ENCODE measurements at places on chromosomes 16 and 17. TPM values are rescaled to one million over a fixed set of nuclear protein-coding genes. Genes with fewer than 3 reads are reported as not detected.

GRCh38 chr17:82400206-82400605 lies 17.9 kb upstream of the HEXD start:
- no peaks in the 10 kb centered on the region for H3K27me3 ChIP-seq
- H3K36me3 ChIP-seq = peaks cover 2% of the 10 kb centered on the region
- no peak overlapping the region for H3K27ac ChIP-seq

- no peak overlapping the region for H3K27ac ChIP-seq
- no peak for DNase-seq
- peaks cover 78% of the 10 kb centered on the region for H3K27me3 ChIP-seq
- no peak overlapping the region for H3K4me3 ChIP-seq
- no peaks in the 10 kb centered on the region for H3K36me3 ChIP-seq
These were observed 567.4 kb upstream of the ZFHX3 start for GRCh38 chr16:73615071-73615940.

DNA sequence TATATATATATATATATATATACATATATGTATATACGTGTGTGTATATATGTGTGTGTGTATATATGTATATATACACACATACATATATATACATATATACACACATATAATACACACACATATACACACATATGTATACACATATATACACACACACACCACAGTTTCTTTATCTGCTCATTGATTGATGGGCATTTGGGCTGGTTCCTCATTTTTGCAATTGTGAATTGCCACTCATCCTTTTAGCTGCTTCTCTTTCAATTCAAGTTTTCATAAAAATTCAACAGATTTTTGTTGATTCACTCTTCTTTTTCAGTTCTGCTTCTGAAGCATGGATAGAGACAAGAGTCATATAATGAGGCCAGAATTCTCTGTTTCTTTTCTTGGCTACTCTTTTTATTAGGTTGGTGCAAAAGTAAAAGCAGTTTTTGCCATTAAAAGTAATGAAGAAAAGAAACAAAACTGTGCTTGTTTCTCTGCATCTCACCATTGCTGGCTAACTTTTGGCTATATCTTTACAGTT lies 44.5 kb downstream of the SLFN5 start:
- no peak overlapping the region for H3K27ac ChIP-seq
- DNase-seq = no peak
- no peaks in the 10 kb centered on the region for H3K4me1 ChIP-seq
- no peaks in the 10 kb centered on the region for H3K27me3 ChIP-seq
- no peak overlapping the region for H3K4me3 ChIP-seq

DNA sequence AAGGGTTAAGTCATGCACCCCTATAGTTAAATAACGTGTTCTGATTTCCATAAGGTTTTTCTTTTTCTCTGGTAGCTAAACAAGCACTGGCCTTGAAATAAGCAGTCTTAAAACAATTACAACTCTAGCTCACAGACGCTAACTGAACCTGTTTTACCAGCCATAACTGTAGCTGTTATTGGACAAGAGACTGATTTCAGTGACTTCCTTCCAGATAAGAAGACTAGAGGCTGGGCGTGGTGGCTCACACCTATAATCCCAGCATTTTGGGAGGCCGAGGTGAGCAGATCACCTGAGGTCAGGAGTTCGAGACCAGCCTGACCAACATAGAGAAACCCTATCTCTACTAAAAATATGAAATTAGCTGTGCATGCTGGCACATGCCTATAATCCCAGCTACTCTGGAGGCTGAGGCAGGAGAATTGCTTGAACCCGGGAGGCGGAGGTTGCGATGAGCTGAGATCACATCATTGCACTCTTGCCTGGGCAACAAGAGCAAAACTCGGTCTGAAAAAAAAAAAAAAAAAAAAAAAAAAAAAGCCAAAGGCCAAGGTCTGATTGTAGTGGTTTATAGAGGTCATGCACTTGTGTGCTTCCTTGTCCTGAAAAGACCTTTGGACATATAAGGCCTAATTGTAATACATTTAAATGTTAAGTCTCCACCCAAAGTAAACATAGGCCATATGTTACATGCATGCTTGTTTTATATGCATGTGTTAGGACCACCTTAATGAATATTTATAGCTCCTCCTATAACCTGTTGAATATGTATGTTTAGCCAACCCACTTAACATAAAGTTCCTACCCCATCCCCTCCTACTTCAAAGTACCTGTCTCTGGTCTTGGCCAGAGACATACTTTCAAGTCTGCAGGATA lies 319.5 kb upstream of the CA10 start:
- H3K27ac ChIP-seq = no peak overlapping the region
- H3K27me3 ChIP-seq = no peaks in the 10 kb centered on the region
- no peak for DNase-seq
- no peak overlapping the region for H3K4me3 ChIP-seq
- no peaks in the 10 kb centered on the region for H3K36me3 ChIP-seq

DNA sequence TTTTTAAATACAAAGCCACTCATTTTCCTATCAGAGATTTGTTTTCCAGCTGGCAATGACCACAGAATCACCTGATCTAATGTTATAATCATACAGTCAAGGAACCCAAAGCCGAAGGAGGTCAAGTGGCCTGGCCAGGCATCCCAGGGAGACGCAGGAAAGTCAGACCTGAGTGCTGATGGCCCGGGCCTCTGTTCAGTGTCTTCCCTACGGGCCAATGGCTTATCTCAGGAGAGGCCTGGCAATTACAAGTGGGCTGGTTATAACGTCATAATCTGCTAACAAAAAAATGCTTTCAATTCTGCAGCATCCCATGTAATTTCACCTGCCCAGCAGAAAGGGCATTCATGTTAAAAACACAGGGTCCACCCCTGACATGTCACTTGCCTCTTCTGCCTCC lies 43.5 kb downstream of the ARHGAP17 start:
- peaks cover 3% of the 10 kb centered on the region for H3K36me3 ChIP-seq

GRCh38 chr17:73985466-73986015 lies 217.9 kb upstream of the RPL38 start:
- no peaks in the 10 kb centered on the region for H3K4me1 ChIP-seq
- no peak overlapping the region for H3K27ac ChIP-seq
- H3K4me3 ChIP-seq = no peak overlapping the region
- peaks cover 42% of the 10 kb centered on the region for H3K27me3 ChIP-seq
- H3K36me3 ChIP-seq = no peaks in the 10 kb centered on the region
- DNase-seq = no peak

DNA sequence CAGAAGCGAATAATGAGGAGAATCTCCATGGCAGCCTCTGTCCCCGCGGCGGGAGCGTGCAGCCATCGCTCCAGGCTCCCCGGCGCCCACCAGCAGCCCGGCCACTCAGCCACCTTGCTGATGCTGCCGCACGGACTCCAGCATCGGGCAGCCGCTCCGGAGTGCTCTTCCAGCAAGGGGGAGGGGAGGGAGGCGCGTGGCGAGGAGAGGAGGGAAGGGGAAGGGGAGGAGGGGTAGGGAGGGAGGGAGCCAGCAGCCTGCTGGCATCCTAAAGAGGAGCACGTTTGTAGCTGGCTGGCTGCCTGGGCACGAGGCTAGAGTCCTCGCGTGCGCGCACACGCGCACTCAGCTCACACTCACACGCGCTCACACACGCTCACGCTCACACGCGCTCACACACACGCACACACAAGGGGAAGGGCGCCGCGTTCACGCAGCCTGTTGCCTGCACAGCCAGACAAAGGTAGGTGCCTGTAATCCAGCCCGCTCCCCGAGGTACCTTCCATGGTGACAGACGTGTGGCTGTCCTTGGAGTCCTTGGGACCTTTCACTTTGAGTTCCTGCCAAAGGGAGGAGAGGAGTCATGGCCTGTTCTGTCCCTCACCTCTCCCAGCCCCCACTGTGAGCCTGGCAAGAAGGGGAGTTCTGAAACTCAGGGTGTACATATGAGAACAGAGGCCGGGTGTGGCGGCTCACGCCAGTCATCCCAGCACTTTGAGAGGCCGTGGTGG lies 82.1 kb downstream of the TIMM22 start:
- H3K36me3 ChIP-seq = 0 out of 2 replicates have a peak, but pooled peaks cover 3% of the 10 kb centered on the region
- DNase-seq = no peak
- no peak overlapping the region for H3K4me3 ChIP-seq
- H3K27ac ChIP-seq = no peak overlapping the region

DNA sequence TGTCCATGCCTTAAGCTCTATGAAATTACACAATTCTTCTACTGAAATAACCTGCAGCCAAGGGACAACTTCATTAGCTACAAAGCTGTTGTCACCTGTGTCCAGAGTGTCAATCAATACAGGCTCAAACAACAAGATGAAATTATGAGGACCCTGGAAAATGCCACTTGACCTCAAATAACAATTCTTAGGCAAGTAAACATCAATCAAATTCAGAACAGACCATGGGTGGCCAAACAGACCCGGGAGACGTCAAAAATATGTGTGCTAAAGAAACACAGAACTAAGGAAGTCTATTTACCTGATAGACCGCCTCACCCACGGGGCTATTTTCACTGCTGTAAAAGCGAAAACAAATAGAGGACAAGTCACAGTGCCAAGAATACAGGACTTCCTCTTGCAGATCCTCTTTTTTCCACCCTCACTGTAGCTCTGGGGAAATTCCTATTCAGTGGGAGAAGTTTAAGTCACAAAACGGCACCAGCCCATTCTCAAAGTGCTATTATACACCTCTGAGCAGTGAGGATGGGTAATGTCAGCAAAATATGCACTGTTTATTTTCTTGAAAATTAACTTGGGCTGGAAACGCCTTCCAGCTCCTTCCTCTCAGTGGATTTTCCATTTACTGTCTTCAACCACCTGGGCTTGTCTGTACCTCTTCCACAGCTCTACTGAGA lies 2.7 kb downstream of the LITAF start:
- peak; percentile 41 for DNase-seq
- no peaks in the 10 kb centered on the region for H3K36me3 ChIP-seq
- peaks cover 17% of the 10 kb centered on the region for H3K27me3 ChIP-seq
- H3K27ac ChIP-seq = no peak overlapping the region
- H3K4me3 ChIP-seq = peak overlapping the region; percentile 10

- H3K36me3 ChIP-seq = peaks cover 14% of the 10 kb centered on the region
- no peak overlapping the region for H3K4me3 ChIP-seq
- no peak for DNase-seq
- no peak overlapping the region for H3K27ac ChIP-seq
- no peaks in the 10 kb centered on the region for H3K27me3 ChIP-seq
These were observed 22.5 kb upstream of the RASL10B start for GRCh38 chr17:35708951-35709350.

DNA sequence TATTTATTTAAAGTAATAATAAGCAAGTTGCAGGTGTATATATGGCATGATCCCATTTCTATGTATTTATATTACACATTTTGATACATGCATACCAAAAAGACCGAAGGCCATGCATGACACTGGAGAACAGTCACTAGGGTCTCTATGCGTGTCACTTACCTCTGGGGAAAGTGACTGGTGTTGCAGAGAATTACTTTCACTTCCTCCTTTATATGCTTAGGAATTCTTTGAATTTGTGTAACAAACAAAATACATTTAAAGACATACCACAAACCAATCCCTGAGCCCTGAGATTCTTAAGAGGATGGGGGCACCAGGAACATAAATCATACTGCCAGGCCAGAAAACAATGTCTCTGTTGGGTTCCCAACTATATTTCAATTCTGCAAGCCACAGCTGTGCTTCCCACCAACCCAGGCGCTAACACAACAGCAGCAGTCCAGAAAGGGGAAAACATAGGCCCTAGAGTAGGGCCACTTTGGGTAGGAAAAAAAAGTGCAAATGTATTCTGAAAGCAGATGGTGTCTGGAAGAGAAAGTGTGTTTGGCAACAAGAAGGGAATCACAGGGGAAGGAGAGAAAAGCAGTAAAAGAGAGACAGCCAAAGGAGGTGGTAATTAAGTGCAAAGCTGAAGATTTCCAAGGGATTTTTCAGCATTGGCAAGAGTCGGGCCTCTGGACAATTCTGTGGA lies 24.5 kb upstream of the HYDIN start:
- peaks cover 33% of the 10 kb centered on the region for H3K27me3 ChIP-seq
- H3K27ac ChIP-seq = no peak overlapping the region
- no peaks in the 10 kb centered on the region for H3K36me3 ChIP-seq
- no peak overlapping the region for H3K4me3 ChIP-seq

- no peaks in the 10 kb centered on the region for H3K27me3 ChIP-seq
- H3K4me3 ChIP-seq = peak overlapping the region; percentile 65
- DNase-seq = peak; percentile 45
- peaks cover 11% of the 10 kb centered on the region for H3K36me3 ChIP-seq
These were observed 2.3 kb downstream of the DLG4 start for GRCh38 chr17:7217113-7217987.

DNA sequence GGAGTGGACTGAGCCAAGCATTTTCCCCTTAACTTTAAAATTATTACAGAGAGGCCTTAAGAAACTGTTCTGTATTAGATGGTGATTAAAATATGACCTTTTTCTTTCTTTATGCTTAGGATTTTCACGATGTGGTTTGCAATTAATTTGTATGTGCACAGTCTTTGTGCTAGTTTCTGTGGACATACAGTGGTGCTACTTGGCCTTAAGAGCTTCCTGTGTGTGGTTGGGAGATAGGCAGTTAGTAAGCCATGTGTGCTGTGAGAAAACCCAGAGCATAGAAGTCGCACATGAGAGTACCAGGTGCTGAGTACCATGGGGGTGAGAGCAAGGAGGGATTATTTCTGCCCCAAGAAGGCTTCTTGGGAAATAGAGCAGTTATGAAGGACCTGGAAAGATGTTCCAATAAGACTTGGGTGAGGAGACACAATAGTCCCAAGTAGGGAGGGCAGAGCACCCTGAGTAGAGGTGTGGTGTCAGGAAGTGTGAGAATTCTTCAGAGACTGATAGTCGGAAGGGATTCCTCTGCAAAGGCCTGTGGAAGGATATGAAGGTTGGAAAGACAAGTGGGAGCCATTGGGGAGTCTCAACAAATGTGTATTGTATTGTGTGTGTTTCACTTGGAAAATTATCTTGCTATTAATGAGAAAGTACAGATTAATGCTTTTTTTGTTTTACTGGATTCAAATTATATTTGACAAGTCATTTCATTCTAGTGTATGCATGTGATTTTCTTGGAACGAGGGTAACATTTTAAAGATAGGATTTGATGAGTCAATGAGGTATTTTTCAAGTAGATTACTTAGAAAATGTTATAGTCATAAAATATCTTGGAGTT lies 239.9 kb downstream of the PRKCA start:
- H3K27me3 ChIP-seq = no peaks in the 10 kb centered on the region
- peaks cover 3% of the 10 kb centered on the region for H3K36me3 ChIP-seq
- peak overlapping the region; percentile 7 for H3K4me3 ChIP-seq
- peak; percentile 66 for DNase-seq
- peaks cover 61% of the 10 kb centered on the region for H3K4me1 ChIP-seq
- peak overlapping the region; percentile 89 for H3K27ac ChIP-seq

- H3K4me1 ChIP-seq = no peaks in the 10 kb centered on the region
- peak; percentile 5 for DNase-seq
- H3K36me3 ChIP-seq = no peaks in the 10 kb centered on the region
- no peaks in the 10 kb centered on the region for H3K27me3 ChIP-seq
- no peak overlapping the region for H3K4me3 ChIP-seq
These were observed 671.1 kb downstream of the WWOX start for GRCh38 chr16:78770353-78771091.

- peaks cover 17% of the 10 kb centered on the region for H3K36me3 ChIP-seq
- no peak overlapping the region for H3K4me3 ChIP-seq
- DNase-seq = no peak
- H3K27me3 ChIP-seq = no peaks in the 10 kb centered on the region
These were observed 14.8 kb downstream of the TAC4 start for GRCh38 chr17:49832840-49833599.

GRCh38 chr16:49750341-49751000 lies 105.4 kb downstream of the ZNF423 start:
- no peak overlapping the region for H3K4me3 ChIP-seq
- no peak for DNase-seq
- H3K27me3 ChIP-seq = peaks cover 48% of the 10 kb centered on the region
- H3K36me3 ChIP-seq = no peaks in the 10 kb centered on the region
- H3K4me1 ChIP-seq = no peaks in the 10 kb centered on the region

The CLDN6 gene
- total RNA-seq = not detected

The IKZF3 gene
- total RNA-seq = under 0.01 TPM

The CDK12 gene
- 39.2 TPM for total RNA-seq

The CYGB gene
- total RNA-seq = 0.62 TPM

The NPIPB6 gene
- total RNA-seq = 0.17 TPM

The MYH2 gene
- not detected for total RNA-seq

The CX3CL1 gene
- 0.35 TPM for total RNA-seq

All from PC-3 (cell line).